Activated CD8-positive, alpha-beta T cell treated with anti-CD3 and anti-CD28 coated beads, Interleukin-2, amount 10 ng/mL, durations not matched to agents 7 days and 5 days (primary cell): ENCODE measurements at places on chromosomes 2 and 18.
A peak's percentile ranks its signal among the peaks of the same experiment; 100 is the strongest.

DNA sequence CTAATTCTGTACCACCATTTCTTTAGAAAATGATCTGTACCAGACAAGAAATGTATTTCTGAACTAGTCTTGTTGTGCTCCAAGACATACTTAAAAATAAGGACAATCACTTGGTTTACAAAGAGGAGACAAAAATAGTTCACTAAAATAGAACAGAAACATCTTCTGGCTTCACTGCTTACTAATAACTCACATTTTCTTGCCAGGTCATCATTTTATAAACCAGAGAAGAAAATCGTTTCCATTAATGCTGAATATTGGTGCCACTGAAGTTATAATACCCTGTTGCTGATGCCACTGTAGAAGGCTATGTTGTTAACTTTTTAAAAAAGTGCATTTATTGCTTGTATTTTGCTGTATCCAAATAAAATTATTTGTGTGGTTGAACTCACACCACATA, 94.8 kb upstream of the ZNF236 start:
- H3K27me3 ChIP-seq = peaks cover 59% of the 10 kb centered on the region
- H3K27ac ChIP-seq = no peak overlapping the region
- no peaks in the 10 kb centered on the region for H3K36me3 ChIP-seq
- DNase-seq = no peak
- H3K4me3 ChIP-seq = no peak overlapping the region

DNA sequence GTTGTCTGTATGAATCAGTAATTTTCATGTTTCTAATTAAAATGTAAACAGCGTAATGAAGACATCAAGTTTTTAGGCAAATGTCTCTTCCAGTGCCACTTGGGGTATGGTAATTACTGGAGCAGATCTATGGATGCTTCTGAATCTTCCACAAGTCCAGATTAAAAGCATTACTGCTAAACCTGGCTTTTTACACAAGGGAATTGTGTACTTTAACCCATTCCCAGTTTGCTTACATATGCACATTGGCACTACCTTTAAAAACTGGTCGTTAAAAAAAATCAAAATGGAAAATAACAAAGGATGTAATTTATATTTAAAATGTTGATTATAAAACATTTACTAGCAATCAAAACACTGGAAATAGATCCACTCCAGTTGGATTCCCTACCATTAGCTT, 19.7 kb downstream of the FIGN start:
- H3K27ac ChIP-seq = no peak overlapping the region
- H3K4me1 ChIP-seq = no peaks in the 10 kb centered on the region
- no peaks in the 10 kb centered on the region for H3K27me3 ChIP-seq
- DNase-seq = no peak
- H3K4me3 ChIP-seq = no peak overlapping the region
- no peaks in the 10 kb centered on the region for H3K36me3 ChIP-seq

DNA sequence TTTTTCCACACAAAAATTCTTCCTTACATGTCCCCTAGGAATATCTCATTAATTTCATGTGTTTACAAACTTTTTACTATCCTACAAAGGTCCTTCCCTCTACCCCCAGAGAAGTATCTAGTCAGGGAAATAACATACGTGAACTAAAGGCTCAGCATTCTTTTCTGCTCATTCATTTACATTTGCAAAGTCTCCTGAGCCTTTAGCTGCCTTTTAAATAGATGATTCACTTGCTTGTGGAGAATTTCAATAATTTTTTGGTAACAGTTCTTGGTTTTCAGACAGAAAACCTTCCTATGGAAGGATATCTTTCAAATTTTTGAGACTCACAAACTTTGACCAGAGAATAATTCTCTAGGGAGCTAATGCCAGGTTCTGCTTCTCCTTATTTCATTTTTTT, 81.5 kb upstream of the RMDN2 start:
- H3K4me3 ChIP-seq = no peak overlapping the region
- no peaks in the 10 kb centered on the region for H3K36me3 ChIP-seq
- H3K4me1 ChIP-seq = no peaks in the 10 kb centered on the region
- no peak overlapping the region for H3K27ac ChIP-seq

- H3K27me3 ChIP-seq = no peaks in the 10 kb centered on the region
- no peaks in the 10 kb centered on the region for H3K4me1 ChIP-seq
- H3K36me3 ChIP-seq = no peaks in the 10 kb centered on the region
- no peak overlapping the region for H3K4me3 ChIP-seq
These were observed 100.9 kb downstream of the CRIM1 start for GRCh38 chr2:36456227-36457175.

DNA sequence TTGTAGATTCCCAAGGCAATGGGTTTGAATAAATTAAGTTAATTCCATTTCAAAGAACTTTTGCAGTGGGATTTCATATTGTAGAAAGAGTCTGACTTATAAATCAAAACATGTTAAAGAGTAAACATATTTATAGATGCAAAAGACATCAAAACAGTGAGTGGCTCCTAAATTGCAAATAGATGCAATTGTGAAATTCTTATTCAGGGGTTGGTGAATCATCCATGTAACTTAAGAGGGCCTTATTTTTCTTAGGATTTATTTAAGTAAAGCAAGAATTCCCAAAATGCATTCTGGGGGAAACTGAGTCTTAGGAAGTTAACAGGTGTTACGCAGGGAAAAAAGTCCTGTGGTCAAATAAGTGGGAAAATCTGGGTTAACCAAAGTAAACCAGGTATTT, 11.3 kb downstream of the TANC1 start:
- H3K4me3 ChIP-seq = no peak overlapping the region
- H3K27ac ChIP-seq = no peak overlapping the region
- no peaks in the 10 kb centered on the region for H3K36me3 ChIP-seq
- peaks cover 8% of the 10 kb centered on the region for H3K27me3 ChIP-seq
- no peaks in the 10 kb centered on the region for H3K4me1 ChIP-seq

DNA sequence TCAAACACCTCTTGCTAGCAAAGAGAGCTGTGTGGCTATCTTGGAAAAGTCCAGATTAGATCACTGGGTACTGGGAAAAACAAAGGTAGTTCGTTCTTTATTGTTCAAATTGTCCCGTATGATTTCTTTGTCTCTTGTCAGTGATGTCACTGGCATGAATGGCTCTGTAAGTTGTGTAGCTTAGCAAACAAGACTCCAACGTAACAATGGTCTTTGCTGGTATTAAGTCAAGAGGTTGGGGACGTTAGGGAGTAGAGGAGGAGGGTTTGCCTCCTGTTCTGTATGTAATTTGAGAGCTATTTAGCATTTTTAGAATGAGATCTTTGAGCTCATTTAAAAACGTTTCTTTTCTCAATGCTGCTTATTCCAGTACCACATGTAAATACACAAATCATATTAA, 216.5 kb upstream of the SP5 start:
- H3K27ac ChIP-seq = no peak overlapping the region
- H3K27me3 ChIP-seq = peaks cover 49% of the 10 kb centered on the region
- no peaks in the 10 kb centered on the region for H3K36me3 ChIP-seq
- no peak for DNase-seq

DNA sequence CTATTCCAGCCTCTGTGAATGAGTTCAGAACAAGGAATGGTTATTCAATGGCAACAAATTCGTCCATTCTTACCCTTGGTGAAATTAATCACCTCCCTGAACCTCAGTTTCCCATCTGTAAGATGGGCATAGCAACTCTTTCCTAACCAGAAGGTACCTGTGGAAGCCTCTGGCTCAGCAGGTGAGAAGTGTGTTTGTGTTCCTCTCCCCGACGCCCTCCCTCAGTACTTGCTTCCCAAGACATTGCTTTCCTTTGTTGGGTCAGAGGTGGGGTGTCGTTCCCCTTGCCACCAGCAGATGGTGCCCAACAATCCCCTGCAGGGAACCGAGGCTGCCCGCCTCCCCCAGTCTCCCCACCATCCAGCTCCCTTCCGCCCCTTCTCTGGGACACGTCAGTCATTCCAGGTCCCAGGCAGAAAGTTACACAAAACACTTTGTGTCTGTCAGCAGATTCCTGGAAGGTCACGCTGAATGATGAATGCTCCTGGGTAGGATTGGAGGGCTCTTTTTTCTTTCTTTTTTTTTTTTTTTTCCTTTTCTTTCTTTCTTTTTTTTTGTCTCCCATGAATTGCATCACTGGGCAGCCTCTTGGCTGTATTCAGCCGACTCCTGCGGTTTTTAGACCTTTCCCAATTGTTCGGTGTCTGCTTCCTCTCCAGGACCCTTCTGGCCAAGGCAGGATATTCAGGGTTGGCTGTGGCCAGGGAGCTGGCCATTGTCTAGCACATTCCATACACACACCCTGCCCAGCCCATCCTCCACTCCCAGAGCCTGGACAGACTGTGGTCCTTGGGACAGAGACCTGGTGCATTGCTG, 117.3 kb downstream of the LPIN1 start:
- DNase-seq = peak; percentile 74
- H3K4me1 ChIP-seq = peaks cover 11% of the 10 kb centered on the region
- peak overlapping the region; percentile 36 for H3K4me3 ChIP-seq
- H3K27me3 ChIP-seq = peaks cover 13% of the 10 kb centered on the region
- peaks cover 4% of the 10 kb centered on the region for H3K36me3 ChIP-seq
- H3K27ac ChIP-seq = peak overlapping the region; percentile 18

- H3K36me3 ChIP-seq = no peaks in the 10 kb centered on the region
- DNase-seq = peak; percentile 35
- peak overlapping the region; percentile 62 for H3K27ac ChIP-seq
These were observed 33.6 kb downstream of the PLCL1 start for GRCh38 chr2:197838036-197838435.

DNA sequence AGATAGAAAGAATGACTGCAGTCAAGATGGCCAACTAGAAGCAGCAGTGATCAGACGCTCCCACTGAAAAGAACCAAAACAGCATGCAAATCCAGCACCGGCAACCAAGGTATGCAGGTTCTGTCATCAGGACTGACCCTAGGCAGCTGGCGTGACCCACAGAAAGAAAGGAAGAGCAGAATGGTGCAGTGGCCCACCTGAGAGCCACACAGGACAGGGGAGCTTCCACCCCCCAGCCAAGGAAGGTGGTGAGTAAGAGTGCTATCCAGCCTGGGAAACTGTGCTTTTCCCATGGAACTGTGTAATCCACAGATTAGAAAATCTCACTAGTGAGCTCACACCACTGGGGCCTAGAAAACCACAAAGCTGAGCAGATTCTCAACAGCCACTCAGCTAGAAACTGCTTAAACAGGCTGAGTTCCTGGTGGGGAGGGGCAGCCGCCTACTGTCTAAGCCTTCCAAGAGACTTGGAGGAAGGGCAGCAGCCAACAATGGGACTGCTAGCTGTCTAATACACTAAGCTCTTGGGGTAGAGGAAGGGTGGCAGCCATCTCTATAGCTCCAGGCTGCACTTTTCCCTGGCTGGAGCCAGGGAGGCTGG, 127.9 kb downstream of the EVA1A start:
- H3K27ac ChIP-seq = no peak overlapping the region
- no peak for DNase-seq
- H3K27me3 ChIP-seq = peaks cover 4% of the 10 kb centered on the region
- H3K4me3 ChIP-seq = no peak overlapping the region

DNA sequence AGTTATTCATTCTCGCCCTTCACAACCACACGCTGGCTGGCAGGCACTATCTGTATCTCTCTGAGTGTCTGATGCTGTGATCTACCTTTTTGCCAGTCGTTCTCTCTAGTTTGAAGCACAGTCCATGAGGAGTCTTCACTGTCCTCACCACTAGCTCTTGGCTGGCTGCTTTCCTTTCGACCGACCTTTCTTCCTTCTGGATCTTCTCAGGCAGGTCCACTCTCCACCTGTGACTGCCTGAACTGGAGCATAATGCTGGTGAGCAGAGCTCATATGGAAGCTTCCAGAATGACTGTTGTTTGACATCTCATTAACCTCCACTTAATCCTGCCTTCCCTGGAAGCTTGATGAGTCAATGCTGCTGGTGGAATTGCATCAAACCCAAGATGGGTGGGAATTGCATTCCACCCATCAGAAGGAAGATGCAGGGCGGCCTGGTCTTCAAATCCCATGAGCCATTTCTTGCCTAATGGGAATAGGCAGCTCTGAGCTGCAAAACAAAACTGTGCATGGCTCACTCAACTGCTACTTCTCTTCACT, 283.5 kb upstream of the HDAC4 start:
- no peak for DNase-seq
- H3K4me1 ChIP-seq = no peaks in the 10 kb centered on the region
- H3K36me3 ChIP-seq = no peaks in the 10 kb centered on the region

GRCh38 chr2:218291318-218292047, 820 bp downstream of the TMBIM1 start:
- H3K27ac ChIP-seq = peak overlapping the region; percentile 89
- H3K27me3 ChIP-seq = no peaks in the 10 kb centered on the region
- H3K4me3 ChIP-seq = peak overlapping the region; percentile 80
- peaks cover 68% of the 10 kb centered on the region for H3K4me1 ChIP-seq

DNA sequence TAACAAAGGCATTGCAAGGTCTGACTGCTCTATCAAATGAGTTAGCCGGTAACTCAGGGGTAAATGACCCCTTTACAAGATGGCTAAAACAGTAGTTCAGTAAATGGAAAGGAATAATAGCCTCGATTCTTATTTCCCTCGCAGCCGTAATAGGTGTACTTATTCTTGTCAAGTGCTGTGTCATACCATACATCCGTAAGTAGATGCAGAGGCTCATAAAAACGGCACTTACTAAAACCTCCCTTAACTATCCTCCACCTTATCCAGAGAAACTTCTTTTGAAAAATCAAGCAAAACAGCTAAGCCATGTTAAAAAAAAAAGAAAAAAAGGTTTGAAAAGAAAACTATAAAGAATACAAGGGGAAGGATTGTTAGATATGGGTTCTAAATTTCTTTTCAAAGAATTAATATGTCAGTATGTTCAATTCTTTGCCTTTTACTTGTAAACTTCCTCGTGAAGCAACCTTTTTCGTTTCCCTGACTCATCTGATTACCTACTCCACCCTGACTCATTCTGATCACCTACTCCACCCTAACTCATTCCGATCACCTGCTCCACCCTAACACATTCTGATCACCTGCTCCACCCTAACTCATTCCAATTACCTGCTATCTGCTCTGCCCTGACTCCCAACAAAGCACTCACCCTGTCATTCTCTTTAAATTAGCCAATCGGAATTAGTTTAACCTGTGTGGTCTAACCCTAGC, 127.5 kb downstream of the SPAG16 start:
- H3K36me3 ChIP-seq = no peaks in the 10 kb centered on the region
- no peaks in the 10 kb centered on the region for H3K4me1 ChIP-seq
- no peak overlapping the region for H3K4me3 ChIP-seq
- DNase-seq = no peak
- H3K27ac ChIP-seq = no peak overlapping the region

- H3K27ac ChIP-seq = no peak overlapping the region
- no peak overlapping the region for H3K4me3 ChIP-seq
- no peaks in the 10 kb centered on the region for H3K27me3 ChIP-seq
- peaks cover 14% of the 10 kb centered on the region for H3K4me1 ChIP-seq
- DNase-seq = no peak
These were observed 68.7 kb upstream of the ACSL3 start for GRCh38 chr2:222792001-222792611.

- no peak overlapping the region for H3K27ac ChIP-seq
- no peak overlapping the region for H3K4me3 ChIP-seq
These were observed 130.6 kb downstream of the AKAIN1 start for GRCh38 chr18:5066380-5066977.

DNA sequence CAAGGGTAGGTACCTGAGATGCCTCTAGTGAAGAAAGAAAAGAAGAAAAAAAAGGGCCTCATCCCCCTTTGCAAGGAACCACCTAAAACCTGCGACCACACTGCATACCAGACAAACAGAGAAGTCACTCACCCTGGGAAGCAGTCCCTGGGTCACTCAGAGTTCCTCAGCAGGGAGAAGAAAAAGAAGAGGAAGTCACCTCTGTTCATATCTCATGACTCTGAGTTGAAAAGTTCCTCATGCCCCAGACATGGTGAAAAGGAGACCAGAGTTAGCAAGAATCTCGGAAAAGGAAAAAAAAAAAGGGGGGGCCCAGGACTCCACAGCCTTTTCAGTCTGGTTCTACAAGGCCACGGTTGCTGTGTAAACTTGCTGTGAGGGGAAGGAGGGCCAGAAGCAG, 478.4 kb upstream of the NRXN1 start:
- no peak overlapping the region for H3K27ac ChIP-seq
- H3K4me1 ChIP-seq = no peaks in the 10 kb centered on the region
- no peak for DNase-seq
- H3K27me3 ChIP-seq = no peaks in the 10 kb centered on the region
